Left kidney (tissue), 8 donors: ENCODE measurements at places on chromosomes 3 and 15.

- DNase-seq = peak; percentile 97
Observed at GRCh38 chr15:40160689-40161688, at the start of gene BUB1B. TSS of gene BUB1B (plus strand) at chr15:40161069. CDS start at chr15:40161221, 152 bp downstream.

DNA sequence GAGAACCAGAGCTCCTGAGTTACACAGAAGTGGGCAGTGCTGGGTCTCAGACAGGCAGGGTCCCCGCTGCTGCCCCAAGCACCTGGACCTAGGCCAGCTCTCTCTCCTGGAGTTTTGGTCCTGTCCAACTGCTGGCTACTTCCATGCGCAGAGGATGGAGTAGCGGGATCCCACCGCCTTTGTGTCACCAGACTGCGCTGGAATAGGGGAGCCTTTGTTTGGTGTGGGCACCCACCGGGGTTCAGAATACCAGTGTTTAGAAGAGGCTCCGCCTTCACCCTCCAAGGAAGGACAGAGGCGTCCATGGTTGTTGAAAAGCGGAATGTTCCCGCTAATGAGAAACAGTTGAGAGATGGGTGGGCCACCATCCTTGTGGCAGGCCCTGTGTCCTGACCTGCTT is 154.4 kb downstream of the DNAJB8 start:
- DNase-seq = no peak

GRCh38 chr3:57791245-57791644 is 35.1 kb downstream of the SLMAP start:
- DNase-seq = no peak

DNA sequence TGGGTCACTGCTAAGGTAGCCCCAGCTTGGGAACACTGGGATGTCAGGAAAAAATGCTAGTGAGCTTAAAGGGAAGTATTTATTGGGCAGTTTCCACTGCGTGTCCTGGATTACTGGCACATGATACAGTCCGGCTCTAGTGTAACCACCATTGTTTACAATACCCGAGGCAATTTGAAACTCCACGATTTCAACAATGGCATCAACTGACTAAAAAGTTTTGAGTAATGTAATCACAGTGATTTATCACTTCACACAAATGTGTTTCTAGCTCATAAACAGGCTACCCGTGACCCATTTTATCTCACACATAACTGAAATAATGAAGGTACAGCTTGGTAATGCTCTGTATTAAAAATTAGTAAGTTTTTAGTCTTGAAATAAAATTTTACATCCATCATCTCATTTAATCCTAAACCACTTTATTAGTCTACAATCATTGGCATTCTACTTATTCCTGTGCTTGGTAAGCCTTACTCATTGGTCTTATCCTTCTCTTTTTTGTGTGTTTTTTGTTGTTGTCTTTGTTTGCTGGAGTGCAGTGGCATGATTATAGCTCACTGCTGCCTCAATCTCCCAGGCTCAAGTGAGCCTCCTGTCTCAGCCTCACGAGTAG is 7.6 kb downstream of the ZMAT3 start:
- no peak for DNase-seq

GRCh38 chr3:99430348-99431134 is 207.9 kb upstream of the COL8A1 start:
- no peak for DNase-seq

GRCh38 chr3:50630877-50631276 is 13.9 kb downstream of the MAPKAPK3 start:
- DNase-seq = peak; percentile 61

- DNase-seq = no peak
Observed at GRCh38 chr3:31265646-31266428, 266.9 kb upstream of the STT3B start.

GRCh38 chr15:77064539-77065308 is 6.2 kb downstream of the TSPAN3 start:
- no peak for DNase-seq

DNA sequence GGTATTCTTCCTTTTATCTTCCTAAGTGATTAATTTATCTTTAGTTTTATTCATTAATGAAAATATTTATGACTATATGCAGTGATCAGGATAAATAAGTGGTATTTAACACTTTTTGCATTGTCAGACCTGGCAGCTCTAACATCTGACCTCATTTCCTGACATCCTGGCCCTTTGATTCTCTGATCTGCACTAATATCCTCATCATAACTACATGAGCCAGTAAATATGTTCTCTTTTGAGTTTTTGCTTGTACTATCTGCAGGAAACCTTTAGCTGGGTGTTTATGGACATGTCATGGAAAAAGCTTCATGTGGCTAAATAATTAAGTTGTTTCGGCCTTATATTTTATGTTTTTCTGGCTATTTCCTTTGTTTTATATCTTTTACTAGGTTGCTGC is 10.5 kb downstream of the NKTR start:
- no peak for DNase-seq

GRCh38 chr3:130787422-130788068 is 40.9 kb upstream of the PIK3R4 start:
- DNase-seq = no peak

DNA sequence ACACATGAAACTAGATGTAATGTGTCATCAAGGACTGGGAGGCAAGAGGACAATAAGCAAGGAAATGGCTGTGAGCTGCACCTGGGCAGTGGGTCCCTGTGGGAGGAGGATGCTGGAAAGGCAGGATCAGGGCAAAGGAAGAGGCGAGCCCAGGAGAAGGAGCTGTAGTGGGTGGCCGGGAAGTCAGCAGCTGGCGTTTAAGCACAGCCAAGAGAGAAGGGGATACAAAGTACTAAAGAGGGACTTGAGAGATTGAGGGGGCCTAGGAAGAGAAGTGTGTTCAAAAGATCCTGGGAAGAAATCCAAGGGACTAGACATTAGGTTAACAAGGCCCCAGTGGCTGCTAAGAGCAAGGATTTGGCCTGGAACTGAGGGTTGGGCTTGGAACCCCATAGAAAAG is 188.5 kb upstream of the SLC24A5 start:
- DNase-seq = no peak

DNA sequence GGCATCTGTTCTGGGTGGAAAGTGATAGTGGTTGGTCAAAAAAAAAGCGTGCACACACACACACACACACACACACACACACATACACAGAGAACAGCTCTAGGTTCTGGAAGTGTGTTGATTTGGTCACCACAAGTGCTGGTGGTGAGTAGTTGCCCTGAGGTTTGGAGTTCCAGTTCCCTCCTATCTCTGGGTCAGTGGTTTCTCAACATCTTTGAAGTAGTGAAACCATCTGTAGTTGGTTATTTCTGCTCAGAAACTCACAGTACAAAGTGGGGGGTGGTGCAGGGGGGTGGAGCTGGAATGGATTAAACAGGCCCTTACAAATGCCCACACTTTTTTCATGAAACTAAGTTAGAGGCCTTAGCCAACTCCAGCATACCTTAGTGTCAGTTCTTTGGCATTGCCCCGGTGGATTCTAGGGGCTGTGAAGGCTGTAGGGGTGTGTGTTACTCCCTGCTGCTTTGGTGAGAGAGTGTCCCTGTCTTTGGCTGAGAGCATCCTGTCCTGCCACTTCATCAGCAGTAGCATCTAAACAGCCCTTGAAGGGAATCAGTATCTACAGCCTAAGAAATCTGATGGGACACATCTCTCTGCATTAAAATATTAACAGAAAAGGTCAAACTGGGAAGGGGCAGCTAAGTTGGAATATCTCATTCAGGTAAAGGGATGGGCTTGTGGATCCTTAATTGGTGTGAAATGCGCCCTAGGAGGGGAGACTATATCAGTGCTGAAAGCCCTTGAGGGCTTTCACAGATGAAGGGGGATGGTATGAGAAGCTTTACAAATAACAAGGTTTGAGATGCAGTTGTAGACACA is 20.6 kb downstream of the SMAD3 start:
- DNase-seq = no peak

GRCh38 chr3:136804141-136804540 is 14.8 kb upstream of the SLC35G2 start:
- DNase-seq = no peak

DNA sequence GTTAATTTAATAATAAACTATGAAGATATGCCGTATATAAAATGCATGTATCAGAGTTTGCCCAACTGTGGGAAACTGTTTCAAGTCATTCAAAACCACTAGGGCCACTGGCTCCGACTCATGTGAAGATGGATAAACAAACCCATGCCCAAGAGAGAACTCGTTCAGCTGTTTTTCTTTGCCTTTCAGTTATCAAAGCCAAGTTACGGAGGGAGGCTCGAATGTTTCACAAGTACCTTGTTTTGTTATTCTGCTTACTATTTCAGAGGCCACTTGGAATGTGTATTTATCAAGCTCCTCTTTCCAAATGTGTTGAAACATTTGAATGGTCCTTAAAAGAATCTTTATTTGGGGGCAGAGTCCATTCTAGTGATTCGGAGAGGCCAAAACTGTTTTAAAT is 82.1 kb downstream of the DUT start:
- DNase-seq = no peak

DNA sequence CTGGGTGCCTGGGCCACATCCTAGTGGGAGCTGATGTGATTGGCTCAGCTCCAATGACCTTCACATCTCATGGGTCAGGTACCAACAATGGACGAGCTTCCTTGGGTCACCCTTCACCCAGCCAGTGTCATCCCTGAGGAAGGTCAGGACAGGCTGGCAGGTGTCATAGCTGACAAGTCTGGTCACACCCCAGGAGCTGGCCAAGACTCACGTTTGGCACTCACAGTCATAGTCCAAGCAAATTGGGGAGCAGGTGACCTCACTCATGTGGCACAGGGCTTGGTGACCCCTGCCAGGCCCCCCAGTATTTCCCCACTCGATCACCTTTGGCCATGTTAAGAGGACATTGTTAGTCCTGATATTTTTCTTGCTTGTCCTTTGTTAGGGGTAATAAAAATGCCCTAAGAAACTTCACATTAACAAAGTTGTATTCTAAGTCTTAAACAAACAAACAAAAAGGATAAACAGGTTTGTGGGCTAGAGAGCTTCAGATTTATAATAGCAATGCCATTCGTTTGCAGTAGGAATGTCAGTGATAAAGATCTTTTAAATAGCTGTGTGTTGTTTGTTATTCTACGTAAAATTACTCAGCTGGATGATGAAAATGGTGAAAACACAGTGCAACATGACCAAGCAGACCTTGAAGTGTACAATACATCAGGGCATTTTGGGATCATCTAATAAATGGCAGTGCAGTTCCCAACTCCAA is 79.5 kb upstream of the POMGNT2 start:
- no peak for DNase-seq

DNA sequence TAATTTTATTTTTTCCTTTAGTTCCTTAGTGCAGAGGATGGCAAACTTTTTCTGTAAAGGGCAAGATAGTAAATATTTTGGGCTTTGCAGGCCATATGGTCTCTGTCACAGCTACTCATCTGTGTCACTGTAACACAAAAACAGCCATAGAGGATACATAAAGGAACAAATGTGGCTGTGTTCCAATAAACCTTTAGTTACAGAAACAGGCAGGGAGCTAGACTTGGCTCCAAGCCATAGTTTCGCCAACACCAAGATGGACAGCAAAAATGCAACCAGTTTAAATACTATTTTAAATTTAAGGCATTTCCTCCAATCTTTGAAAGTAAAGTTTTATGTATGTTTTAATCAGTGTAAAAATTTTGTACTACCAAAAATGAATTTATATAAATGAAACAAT is 753.4 kb downstream of the FHIT start:
- DNase-seq = no peak

DNA sequence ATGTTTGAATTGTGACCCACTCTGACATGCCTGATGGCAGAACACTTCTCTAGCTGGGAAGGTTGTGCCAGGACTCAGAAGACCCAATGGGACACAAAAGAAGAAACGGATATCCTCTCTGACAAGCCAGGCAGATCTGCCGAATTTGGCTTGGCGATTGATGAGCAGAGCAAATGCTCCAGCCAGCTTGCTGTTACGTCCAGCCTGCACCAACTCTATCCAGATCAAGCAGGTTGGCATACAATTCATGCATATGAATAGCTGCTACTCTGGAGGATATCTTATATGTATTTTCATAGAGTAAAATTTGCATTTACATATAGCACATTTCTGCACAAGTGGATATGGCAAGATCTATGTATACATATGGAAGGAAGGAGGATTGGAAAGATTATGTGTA is 102.8 kb downstream of the PEX5L start:
- no peak for DNase-seq

DNA sequence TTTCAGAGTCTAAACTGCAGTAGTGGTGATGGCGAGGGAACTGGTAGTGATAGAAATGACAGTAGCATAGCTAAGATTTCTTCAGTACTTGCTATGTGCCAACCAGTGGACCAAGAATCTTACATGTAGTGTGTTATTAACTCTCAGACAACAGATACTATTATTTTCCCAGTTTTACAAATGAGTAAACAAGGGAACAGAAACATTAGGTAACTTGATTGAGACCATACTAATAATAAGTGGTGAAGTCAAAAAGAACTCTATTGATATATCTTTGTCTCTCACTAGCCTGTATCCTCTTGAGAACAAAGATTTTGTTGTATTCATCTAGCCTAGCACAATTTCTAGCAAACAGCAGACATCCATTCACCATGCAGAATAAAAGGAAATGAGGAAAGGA is 250.1 kb downstream of the ZBTB20 start:
- no peak for DNase-seq

DNA sequence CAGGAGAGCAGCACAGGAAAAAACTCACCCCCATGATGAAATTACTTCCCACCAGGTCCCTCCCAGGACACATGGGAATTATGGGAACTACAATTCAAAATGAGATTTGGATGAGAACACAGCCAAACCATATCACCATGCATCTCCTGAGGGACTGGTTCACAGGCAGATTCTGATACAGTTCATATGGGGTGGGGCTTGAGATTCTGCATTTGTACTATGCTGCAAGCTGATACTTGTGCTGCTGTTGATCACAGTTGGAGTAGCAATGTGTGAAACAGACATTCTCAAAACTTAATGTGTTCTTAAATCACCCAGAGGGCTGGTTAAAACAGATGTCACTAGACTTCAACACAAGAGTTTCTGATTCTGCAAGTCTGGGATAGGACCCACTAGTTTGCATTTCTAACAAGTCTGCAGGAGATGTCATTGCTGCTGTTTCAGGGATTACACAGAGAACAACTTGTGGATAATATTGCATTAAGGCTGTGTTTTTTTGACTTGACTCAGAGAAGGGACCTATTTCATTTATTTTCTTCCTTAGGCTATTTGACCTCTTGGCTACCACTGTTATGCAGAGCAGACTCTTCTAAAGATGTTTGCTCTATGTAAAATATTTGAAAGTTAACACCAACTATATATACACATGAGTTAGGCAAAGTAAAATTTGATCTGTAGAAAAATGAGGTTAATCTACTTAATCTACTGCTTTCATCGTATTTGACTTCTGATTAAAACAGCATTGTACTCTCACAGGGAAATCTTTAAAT is 194.2 kb upstream of the CNTN3 start:
- DNase-seq = no peak

DNA sequence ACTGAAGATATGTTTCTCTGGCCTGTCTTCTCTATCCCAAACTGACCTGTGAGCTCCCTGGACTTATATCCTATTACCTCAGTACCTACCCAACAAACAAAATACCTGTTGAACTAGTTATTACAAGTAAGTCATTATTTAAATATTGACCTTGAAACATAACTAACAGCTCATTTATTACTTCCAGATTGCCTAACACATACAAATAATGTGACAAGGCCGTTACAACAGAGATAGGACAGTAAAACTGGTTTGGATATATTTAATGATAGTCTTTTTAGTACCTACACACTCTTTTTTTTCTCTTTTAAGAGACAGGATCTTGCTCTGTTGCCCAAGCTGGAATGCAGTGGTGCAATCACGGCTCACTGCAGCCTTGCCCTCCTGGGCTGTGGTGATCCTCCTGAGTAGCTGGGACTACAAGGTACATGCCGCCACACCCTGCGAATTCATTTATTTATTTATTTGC is 145.0 kb downstream of the ADAM10 start:
- DNase-seq = no peak
